ENCODE measurements at places on chromosomes 2 and 18.

GRCh38 chr2:85017411-85018048 is 46.6 kb downstream of the KCMF1 start:
- DNase-seq = no peak

GRCh38 chr2:28419003-28419402 is 26.3 kb downstream of the FOSL2 start:
- DNase-seq = no peak

DNA sequence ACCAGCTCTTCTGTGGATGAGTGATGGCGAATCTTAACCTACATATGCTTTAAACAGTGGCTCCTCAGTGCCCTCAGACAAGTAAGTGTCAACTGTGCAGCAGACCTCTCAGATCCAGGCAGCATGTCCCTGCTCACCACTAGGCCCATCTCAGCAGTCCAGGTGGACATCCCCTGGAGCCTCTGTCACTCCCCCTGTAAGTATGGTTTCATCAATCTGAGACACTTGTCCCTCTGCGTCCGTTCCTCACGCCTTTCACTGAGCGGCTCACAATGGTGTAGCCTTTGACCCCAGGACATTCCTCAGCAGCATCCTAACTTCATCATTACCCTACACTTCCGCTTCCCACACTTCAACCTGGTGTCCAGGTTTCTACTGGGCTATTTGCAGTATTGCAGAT is 69.3 kb upstream of the RALBP1 start:
- no peak for DNase-seq

GRCh38 chr2:128584296-128584890 is 265.7 kb upstream of the HS6ST1 start:
- no peak for DNase-seq

- no peak for DNase-seq
Observed at GRCh38 chr2:99756059-99756458, 266.2 kb upstream of the REV1 start.

DNA sequence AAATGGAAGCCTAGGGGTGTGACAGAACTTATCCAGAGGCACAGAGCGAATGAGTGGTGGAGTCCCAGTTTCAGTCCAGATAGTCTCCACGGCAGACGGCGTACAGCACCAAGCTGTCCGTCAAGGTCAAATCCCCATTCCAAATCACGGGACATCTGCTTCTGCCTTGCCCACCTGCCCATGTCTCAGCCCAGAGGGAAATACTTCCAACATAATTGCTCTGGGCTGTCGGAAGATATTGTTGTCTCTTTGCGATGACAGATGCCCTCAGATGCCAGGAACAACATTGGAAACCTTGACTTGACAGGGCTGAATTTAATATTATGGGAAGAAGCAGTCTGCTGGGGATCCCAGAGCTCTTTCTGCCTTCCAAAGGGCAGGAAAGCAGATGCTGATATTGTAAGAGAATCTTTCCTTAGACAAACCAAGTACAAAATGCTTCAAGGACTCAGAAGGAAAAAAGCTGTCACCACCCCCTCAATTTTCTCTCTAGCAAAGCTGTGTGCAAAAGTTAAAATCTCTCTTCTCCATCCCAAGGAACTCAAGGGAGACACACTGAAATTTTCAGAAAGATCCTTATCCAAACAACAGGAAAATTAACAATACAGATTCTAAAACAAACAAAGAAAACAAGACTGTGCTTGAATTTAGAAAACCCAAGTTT is 364.0 kb downstream of the LRATD1 start:
- DNase-seq = no peak

DNA sequence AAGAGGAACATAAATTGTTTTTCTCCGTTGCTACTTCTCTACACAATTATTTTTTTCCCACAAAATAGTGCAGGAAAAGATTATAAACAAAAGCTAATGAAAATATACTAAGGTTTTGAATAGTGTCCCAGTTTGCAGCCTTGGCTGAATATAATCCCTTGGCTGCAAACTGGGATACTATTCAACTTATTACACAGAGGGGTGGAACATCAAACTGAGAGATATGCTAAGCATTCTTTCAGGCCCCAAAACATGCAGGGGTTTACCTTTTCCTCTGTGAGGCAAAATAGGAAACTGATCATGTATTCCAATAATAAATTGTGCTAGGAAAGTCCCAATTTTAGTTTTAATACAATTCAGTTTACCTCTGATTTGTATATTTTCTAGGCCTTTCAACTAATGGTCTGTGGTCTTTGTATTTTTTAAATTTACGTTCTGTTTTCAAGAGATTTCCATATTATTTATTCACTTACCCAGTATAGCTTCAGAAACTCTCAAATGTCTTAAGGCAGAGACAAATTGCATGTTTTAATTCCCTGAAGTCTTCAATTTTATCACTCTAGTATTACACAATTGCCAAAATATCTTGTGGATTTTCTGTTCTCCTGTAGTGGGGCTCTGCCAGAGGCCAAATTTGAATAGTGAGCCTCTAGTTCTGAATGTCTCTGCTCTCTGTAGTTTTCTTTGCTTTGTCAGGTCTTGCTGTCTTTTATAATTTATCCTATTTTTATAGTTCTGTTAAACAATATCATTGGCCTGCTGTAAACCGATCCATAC is 63.9 kb downstream of the PPP1R1C start:
- no peak for DNase-seq

DNA sequence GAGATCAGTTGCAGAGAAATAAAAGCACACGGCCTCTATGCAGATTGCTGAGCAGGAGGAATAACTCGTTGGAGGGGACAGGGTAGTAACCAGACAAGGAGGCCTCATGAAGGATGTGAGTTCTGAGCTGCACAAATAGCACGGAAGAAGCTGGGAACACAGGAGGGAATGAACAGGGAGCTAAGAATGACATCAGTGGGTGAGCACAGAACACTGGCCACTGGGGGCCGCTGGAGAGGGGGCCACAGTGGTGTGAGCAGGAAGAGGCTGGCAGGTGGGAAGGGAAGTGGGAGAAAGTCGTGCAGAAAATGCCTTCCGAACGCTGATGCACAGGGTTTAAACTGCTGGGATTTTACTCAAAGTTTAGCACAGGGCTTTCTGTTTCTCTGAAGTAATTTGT is 61.0 kb downstream of the ZAP70 start:
- DNase-seq = no peak

DNA sequence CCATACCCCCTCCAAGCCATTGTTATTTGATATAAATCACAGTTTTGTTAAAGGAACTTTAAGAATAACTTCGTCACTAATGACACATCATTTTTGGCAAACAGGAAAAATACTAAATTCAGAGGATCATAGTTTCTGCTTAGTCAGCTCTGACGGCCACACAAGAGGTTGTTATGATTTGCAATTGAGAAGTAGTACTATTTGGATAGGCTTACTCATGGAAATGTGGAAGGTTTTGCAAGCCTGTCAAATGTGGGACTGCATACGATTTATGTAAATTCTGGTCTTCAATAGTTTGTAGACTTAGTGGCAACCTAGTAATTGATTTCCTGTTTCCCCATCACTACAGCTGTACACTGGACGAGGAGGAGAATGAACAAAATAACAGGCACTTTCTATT is 108.1 kb downstream of the ARHGEF33 start:
- no peak for DNase-seq

DNA sequence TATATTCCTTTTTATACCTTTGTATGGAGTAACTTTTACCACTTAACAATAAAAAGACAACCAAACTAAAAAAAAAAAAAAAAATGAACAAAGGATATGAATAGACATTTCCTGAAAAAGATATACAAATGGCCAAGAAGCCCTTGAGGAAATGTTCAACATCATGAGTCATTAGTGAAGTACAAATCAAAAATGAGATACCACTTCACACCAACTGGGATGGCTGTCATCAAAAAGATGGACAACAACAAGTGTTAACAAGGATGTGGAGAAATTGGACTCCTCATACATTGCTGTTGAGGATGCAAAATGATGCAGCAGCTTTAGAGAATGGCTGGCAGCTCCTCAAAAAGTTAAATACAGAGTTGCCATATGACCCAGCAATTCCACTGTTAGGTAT is 22.6 kb upstream of the SCYGR2 start:
- DNase-seq = no peak

GRCh38 chr2:175003875-175004729 is 1.1 kb downstream of the CHN1 start:
- peak; percentile 36 for DNase-seq

- DNase-seq = no peak
Observed at GRCh38 chr2:85843543-85843942, 45.2 kb downstream of the ST3GAL5 start.

- no peak for DNase-seq
Observed at GRCh38 chr18:986552-986951, 81.9 kb downstream of the ADCYAP1 start.
